ENCODE measurements at places on chromosomes 16 and 17. TPM values are rescaled to one million over a fixed set of nuclear protein-coding genes. Genes with fewer than 3 reads are reported as not detected.

DNA sequence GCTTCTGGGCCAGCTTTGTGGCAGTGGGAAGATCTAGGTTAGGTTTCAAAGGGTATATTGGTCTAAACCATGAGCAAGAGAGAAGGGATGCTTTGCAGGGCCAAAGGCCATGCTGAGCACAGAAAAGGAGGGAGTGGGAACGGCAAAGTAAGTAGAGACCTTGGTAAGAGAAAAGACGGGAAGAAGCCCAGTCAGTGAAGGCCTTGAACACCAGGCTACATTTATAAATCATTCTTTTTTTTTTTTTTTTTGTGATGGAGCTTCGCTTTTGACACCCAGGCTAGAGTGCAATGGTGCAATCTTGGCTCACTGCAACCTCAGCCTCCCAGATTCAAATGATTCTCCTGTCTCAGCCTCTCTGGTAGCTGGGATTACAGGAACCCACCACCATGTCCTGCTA, 18.1 kb downstream of the TOM1L2 start:
- no peaks in the 10 kb centered on the region for H3K27me3 ChIP-seq
- H3K27ac ChIP-seq: no peak overlapping the region
- DNase-seq: no peak
- H3K36me3 ChIP-seq: no peaks in the 10 kb centered on the region

- H3K4me1 ChIP-seq: peaks cover 8% of the 10 kb centered on the region
- peak overlapping the region; percentile 26 for H3K27ac ChIP-seq
- no peak overlapping the region for H3K4me3 ChIP-seq
- H3K36me3 ChIP-seq: no peaks in the 10 kb centered on the region
- no peaks in the 10 kb centered on the region for H3K27me3 ChIP-seq
- DNase-seq: no peak
Observed at GRCh38 chr17:82670661-82671450, 22.6 kb upstream of the WDR45B start.

DNA sequence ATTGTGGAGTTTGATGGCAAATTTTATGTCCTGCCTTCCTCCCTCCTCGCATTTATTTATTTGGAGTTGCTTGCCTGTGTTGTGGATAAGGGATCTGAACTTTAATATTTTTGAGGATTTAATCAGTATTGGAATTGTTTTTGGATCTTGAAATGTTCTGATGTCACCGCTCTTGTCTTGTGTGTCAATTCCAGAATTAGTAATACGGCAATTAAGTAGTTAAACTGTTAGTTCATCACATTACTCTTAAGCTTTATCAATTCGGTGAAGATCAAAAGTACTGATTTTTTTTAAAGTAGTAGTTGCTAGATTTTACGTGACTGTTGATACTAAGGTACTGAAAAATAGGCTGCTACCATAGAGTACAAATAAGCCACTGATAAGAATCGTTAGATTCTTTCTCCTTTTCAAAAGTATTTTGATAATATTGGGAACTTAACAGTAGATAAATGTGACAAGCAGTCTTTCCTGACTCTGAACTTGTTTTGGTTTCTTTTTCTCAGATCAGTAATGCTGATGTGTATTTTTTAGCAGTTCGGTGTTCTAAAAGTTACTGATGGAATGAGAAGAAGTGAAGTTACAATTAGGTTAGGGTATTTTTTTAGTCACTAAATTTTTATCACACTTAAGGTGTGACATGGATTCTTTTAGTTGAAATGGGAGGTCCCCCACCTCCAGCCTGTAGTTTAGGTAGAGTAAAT, 2.0 kb downstream of the RBBP6 start:
- H3K4me3 ChIP-seq: peak overlapping the region; percentile 91
- H3K4me1 ChIP-seq: peaks cover 37% of the 10 kb centered on the region
- peak; percentile 31 for DNase-seq

- no peak for DNase-seq
- no peak overlapping the region for H3K27ac ChIP-seq
- no peaks in the 10 kb centered on the region for H3K27me3 ChIP-seq
- no peak overlapping the region for H3K4me3 ChIP-seq
- H3K4me1 ChIP-seq: no peaks in the 10 kb centered on the region
- no peaks in the 10 kb centered on the region for H3K36me3 ChIP-seq
Observed at GRCh38 chr16:58937661-58938060, 203.5 kb upstream of the GOT2 start.

DNA sequence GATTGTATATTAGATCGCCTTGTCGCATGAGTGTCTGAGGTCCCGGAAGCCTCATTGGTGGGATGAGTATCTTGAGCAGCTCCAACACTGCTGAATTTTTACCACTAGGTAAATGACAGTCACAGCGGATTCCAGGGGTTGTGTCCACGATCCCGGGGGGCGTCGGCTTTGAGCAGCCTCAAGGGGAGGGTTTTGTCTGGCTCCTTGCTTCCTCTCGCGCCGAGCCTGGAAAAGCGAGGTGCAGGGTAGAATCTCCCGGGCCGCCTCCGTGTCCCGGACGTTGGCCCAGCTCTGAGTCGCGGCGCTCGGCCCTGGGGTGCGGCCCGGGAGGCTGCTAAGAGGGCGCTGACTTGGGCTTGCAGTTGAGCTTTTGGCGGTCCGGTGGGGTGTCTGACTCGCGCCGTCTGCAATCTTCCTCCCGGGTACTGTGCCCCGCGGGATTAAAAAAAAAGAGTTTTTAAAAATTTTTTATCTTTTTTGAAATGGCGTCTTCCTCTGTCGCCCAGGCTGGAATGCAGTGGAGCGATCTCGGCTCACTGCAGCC, 4.5 kb downstream of the OR1F1 start:
- no peak overlapping the region for H3K4me3 ChIP-seq
- H3K4me1 ChIP-seq: no peaks in the 10 kb centered on the region
- DNase-seq: no peak
- H3K36me3 ChIP-seq: no peaks in the 10 kb centered on the region
- no peaks in the 10 kb centered on the region for H3K27me3 ChIP-seq

WFIKKN2 gene
- not detected for polyA plus RNA-seq

DHX40 gene
- polyA plus RNA-seq: 17.9 TPM

- H3K4me1 ChIP-seq: peaks cover 9% of the 10 kb centered on the region
- DNase-seq: peak; percentile 16
- H3K27ac ChIP-seq: no peak overlapping the region
- H3K27me3 ChIP-seq: peaks cover 17% of the 10 kb centered on the region
- no peaks in the 10 kb centered on the region for H3K36me3 ChIP-seq
- H3K4me3 ChIP-seq: peak overlapping the region; percentile 80
Observed at GRCh38 chr17:44362459-44362948, 1.1 kb downstream of the FAM171A2 start.
